ENCODE measurements at places on chromosomes 16 and 17.
A peak's percentile ranks its signal among the peaks of the same experiment; 100 is the strongest.

DNA sequence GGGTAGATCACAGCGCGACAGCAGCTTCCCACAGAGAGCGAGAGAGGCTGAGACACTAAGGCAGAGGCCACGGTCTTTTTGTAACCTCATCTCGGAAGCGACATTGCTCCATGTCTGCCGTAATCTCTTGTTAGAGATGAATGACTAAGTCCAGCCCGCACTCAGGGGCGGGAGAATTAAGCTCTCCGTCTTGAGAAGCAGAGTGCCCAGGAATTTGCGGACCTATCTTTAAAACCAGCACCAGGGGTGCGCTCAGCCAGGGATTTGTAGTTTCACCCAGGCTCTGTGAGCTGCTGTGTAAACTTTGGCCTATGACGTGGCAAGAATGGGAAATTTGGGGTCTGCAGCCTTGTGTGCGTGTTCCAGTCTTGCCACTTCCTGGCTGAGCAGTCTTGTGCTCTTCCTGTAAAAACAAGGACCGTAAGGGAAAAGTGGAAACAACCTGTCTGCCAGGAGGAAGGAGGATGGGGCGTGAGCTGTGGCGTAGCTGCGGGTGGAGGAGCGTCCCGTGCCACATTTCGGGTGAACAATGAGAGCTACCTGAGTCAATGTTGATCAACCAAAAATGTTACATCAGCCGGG lies 16.0 kb upstream of the JPH3 start:
- DNase-seq = no peak

DNA sequence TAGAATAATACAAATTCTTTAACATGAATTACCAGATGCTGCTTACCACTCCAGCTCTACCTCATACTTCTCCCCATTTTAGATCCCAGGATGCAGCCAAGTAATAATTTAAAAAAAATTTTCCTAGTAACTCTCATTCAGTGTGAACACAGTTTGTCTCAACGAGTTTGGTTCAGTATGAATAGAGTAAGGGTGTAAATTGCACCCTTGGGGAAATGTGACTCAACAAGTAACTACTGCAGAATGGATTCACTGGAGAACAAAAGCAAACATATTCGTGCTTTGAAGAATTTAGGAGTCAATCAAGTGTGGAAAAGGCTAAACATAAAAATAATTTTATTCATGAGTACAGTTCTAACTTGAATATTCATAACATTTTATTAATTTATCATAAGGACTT lies 23.0 kb downstream of the KCNJ16 start:
- no peak for DNase-seq

DNA sequence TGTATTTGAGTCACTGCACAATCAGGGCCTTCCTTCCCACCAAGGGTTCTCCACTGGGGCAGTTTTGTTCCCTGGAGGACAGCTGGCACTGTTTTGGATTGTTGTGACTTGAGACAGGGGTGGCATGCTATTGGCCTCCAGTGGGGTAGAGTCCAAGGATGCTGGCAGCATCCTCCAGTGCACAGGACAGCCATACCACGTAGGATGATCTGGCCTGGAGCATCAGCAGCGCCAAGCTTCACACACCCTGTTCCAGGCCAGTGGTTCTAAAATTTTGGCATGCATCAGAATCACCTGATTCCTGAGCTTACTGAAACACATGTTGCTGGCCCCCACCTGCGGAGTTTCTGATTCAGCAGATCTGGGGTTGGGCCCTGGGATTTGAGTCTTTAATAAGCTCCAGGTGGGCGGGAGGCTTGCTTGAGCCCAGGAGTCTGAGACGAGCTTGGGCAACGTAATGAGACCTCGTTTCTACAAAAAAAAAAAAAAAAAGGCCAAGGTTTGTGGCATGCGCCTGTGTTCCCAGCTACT lies 83.2 kb downstream of the MGAT5B start:
- DNase-seq = no peak

- no peak for DNase-seq
Observed at GRCh38 chr16:81562174-81562849, 117.7 kb downstream of the CMIP start.

GRCh38 chr16:86925067-86925791 lies 346.9 kb downstream of the FOXL1 start:
- no peak for DNase-seq

DNA sequence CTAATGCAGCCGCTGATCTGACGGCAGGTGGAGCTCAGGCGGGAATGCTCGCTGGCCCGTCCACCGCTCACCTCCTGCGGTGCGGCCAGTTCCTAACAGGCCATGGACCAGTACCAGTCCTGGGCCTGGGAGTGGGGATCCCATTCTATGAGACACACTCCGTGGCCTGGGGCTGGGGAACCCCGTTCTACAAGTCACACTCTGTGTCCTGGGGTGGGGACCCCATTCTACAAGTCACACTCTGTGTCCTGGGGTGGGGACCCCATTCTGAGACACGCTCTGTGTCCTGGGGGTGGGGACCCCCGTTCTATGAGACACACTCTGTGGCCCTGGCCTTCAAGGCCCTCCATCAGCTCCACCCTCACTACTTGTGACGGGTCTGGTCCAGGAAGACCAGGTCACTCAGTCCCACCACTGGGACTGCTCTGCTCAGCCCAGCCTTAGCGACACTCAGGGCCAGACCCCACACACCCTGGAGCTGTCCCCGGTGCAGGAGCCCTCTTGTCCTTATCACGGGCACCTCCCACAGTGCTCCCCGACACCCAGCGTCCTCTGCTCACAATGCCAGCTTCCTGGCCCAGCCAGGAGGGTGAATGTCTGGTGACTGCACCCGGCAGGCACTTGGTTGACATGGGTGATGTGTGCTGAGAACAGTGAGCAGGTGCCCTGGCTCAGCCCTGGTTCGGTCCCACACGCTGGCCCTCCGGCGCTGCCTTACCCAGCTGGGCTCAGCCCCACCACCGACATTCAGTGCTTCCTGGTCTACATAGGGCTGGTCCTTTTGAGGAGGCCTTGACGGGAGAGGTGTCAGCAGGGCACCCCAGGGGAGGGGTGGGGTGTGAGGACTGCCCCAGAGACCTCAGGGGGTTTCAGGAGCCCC lies 89.1 kb downstream of the TBC1D16 start:
- DNase-seq = no peak

DNA sequence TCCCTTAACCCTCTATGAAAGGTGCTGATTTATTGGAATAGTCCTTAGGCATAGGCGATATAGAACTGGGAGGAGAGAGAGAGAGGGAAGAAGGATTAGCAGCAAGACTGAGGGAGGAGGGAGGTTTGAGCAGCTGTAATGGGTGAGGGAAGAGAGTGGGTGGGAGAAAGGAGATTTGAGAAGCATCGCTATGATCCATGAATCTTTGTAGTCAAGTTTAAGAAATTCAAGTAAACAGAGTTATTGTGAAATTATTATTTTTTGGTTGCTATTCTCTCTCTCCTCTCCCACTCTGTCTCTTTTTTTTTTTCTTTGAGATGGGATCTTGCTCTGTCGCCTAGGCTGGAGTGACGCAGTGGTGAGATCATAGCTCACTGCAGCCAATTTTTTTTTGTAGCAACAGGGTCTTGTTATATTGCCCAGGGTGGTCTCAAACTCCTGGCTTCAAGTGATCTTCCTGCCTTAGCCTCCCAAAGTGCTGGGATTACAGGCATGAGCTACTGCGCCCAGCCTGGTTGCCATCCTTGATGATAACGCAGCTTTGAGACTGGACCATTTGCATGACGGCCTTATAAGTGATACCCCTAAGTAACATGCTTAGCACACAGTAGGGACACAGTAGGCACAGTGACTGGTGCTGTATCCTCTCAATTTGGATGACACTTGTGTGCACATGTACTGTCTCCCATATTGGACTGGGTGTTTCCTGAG lies 21.0 kb upstream of the TNS4 start:
- no peak for DNase-seq

GRCh38 chr17:63039899-63040602 lies 74.0 kb downstream of the TANC2 start:
- no peak for DNase-seq

DNA sequence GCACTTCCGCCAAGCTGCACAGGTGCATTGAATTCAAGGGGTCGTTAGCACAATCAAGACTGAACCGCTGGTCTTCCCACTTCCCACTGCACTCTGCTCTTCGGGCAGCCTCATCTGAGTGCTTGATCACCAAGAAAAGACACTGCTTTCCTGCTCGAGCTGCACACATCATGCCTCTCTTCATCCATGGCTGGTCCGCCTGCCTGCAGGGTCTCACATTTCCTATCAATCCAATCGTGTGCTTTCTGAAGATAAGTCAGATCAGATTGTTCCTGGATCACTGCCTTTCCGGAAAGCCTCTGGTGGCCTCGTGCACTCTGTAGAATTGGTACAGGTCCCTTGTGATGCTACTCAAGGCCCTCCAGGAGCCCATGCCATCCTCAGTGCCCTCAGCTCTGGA lies 30.8 kb upstream of the HSBP1 start:
- DNase-seq = no peak

GRCh38 chr16:20610211-20610891 lies 34.2 kb upstream of the ACSM2B start:
- DNase-seq = no peak

DNA sequence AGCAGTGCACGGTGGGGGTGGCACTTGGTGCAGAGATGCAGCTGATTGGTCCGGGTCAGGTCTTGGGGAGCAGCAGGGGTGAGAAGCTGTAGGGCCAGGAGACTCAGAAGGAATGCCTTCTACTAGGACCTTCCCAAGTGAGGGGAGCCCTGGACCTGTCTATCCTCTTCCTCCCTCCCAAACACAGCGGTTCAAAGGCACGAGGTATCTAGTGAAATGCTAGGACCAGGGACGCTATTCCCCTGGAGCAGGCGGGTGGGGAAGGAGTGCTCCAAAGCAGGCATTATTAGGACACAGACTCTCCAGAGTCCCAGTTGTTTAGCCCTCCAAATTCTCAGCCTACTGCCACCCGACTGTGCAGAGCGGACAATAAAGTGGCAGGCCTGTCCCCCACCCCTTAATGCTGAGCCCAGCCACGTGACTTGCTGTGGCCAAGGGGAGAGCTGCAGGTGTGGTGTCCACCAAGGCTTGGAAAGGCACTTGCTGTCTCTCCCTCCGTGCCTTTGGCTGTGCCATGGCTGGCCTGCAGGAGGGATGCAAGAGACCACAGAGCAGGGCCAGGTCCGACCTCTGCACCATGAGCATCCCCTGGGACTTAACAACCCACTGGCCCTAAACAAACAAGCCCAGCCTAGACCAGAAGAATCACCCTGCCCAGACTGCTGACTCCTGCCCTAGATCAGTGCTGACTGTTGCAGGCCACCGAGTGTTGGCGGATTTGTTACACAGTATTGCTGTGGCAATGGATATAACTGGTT lies 97.2 kb downstream of the TBC1D16 start:
- no peak for DNase-seq

- DNase-seq = peak; percentile 36
Observed at GRCh38 chr17:76382803-76383545, 1.4 kb upstream of the SPHK1 start.

GRCh38 chr17:69959283-69959682 lies 115.7 kb upstream of the KCNJ16 start:
- no peak for DNase-seq

DNA sequence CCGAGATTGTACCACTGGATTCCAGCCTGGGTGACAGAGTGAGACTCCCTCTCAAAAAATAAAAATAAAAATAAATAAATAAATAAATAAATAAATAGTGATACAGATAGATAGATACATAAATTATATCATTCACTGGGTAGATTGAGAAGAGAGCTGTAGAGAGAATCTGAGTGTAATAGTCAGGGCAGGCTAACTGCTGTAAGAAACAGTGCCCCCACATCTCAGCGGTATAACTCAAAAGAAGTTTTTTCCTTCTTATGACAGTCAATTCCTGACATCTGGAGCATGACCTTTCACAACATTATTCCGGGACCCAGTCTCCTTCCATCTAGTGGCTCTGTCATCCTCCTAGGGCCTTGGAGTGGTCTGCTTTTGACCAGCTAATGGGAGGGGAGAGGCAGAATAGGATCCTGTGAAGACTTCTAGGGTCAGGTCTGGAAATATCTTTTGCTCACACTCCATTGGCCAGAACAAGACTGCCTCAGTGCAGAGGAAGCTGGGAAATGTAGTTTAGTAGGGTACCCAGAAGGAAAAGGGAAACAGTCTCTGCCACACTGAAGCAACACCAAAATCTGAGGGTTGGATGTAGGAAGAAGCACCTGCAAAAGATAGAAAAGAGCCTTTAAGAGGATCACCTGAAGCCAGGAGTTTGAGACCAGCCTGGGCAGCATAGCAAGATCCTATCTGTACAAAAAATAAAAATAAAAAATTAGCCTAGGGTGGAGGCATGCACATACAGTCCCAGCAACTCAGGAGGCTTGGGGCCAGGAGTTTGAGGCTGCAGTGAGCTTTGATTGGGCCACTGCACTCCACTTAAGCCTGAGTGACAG lies 3.0 kb upstream of the QPRT start:
- peak; percentile 31 for DNase-seq

All from bone marrow (tissue), 2 donors.